ENCODE measurements at places on chromosomes 1 and 21.

DNA sequence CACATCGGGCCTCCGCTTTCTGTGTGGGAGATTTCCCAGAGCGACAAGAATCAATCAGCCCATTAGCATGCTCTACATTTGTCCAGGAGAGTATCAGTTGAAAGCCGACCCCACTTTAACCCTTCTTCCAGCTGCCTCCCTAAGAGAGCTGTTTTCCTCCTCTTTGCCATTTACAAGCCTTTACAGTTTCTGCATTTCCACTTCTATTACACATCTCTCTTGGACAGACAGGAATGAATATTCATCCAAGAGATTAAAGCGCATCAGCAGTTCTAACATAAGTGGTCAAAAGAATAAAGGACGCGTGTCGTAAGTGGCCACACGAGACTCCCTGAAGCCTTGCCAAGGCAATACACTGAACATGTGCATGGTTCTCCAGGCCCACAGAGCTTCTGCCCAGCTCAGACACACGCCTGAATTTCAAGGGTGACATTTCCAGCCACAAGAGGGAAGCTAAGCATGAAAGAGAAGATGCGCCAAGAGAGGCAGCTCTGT is 47.3 kb downstream of the FAM78B start:
- DNase-seq: no peak

GRCh38 chr1:41720861-41721410 is 197.8 kb downstream of the HIVEP3 start:
- no peak for DNase-seq

- DNase-seq: no peak
Measured at GRCh38 chr1:60311838-60312237, 238.3 kb upstream of the C1orf87 start.

DNA sequence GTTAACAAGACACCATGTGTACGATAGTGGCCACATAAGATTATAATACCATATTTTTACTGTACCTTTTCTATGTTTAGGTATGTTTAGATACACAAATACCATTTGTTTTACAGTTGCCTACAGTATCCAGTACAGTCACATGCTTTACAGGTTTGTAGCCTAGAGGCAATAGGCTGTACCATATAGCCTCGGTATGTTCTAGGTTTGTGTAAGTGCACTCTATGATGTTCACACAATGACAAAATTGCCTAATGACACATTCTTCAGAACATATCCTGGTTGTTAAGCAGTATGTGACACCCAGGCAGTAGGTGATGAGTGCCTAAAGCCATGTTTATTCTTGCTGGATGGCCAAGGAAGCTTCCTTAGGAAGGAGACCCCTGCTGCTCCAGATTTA is 111.8 kb downstream of the PAPPA2 start:
- no peak for DNase-seq
